ELR (cell line): ENCODE measurements at places on chromosomes 7 and 10.

GRCh38 chr7:48617993-48618392 lies 306.4 kb upstream of the CDC14C start:
- DNase-seq: no peak

- DNase-seq: no peak
These were observed 438.0 kb upstream of the NFE2L3 start for GRCh38 chr7:25714013-25714412.

GRCh38 chr7:38339953-38340819 lies 66.8 kb upstream of the TARP start:
- no peak for DNase-seq

DNA sequence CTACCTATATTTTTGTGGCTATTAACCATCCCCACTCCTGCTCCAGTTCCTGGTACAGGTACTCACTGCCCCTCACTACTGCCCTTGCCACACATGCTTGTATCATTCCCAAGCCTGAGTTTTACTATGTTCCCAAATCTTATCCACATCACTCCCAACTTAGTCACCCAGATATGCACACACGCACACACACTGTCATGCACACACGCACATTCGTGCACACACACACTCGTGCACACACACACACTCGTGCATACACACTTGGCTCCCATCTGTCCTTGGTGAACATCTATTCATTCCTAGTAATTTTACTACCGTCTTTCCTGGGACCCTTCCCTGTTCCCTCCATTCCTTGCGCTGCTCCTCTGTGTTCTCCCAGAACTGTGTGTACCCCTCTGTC lies 287.2 kb upstream of the RNF32 start:
- no peak for DNase-seq

GRCh38 chr7:151228024-151228866 lies 1.2 kb upstream of the ABCF2 start:
- no peak for DNase-seq

GRCh38 chr7:24975644-24976260 lies 4.2 kb downstream of the OSBPL3 start:
- peak; percentile 84 for DNase-seq

GRCh38 chr7:94855589-94855988 lies 51.8 kb upstream of the PPP1R9A start:
- DNase-seq: no peak

GRCh38 chr10:54607983-54608382 lies 193.0 kb downstream of the PCDH15 start:
- no peak for DNase-seq

DNA sequence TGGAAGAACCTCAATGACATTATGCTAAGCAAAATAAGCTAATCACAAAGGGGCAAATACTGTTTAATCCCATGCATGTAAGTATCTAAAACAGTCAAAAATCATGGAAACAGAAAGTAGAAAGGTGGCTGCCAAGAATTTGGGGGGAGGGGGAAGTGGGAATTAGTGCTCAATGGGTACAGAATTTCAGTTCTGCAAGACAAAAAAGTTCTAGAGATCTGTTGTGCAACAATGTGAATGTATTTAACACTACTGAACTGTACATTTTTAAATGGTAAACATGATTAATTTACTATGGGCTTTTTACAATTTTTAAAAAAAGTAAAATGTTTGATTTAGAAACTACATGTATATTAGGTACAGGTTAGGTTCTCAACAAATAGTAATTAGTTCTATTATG lies 11.9 kb downstream of the EZH2 start:
- no peak for DNase-seq

DNA sequence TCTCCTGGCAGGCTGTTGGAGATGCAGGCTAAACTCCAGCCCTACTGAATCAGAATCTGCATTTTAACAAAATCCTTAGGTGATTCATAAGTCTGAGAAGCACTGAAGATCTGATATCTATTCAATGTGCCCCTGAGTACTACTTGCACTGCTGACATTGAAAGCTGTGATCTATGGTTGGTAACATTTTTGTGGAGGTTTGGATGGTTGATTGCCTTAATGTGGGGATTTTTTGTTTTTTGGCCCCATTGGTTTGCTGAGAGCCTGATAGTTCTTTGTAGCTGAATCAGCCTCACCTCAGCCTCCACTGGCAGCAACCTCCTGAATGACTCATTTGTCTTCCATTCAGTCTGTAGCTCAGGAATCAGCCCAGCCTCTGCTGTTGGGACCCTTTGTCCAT lies 14.7 kb upstream of the LRRN3 start:
- DNase-seq: peak; percentile 59

DNA sequence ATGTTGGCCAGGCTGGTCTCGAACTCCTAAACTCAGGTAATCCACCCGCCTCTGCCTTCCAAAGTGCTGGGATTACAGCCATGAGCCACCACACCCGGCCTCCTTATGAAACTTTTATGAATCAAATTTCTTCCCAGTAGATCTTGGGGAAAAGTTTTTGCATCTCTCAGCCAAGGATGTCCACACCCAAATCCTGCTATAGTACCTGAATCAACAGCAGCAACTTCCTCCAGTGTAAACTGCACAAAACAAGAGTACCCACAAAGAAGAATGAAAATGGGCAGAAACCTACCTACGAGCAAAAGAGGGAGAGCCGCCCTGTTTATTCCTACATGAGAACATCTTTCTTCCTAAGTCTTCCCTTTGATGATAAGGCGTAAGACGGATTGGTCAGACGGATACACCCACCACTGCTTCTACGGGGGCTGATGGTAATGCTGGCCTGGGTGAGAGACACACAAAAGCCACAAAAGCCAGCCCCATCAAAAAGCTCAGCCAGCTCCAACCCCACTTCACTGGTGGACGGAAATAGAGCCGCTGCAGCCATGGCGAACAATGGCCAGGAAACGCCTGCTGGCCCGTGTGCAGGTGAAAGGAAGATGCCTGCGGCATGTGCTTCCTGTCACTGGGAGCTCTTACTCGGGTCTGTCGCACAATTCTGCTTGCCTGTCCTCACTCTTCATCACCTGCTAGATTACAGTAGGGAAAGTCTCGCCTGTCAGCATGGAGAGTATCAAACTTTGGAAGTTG lies 10.4 kb downstream of the JCAD start:
- no peak for DNase-seq

DNA sequence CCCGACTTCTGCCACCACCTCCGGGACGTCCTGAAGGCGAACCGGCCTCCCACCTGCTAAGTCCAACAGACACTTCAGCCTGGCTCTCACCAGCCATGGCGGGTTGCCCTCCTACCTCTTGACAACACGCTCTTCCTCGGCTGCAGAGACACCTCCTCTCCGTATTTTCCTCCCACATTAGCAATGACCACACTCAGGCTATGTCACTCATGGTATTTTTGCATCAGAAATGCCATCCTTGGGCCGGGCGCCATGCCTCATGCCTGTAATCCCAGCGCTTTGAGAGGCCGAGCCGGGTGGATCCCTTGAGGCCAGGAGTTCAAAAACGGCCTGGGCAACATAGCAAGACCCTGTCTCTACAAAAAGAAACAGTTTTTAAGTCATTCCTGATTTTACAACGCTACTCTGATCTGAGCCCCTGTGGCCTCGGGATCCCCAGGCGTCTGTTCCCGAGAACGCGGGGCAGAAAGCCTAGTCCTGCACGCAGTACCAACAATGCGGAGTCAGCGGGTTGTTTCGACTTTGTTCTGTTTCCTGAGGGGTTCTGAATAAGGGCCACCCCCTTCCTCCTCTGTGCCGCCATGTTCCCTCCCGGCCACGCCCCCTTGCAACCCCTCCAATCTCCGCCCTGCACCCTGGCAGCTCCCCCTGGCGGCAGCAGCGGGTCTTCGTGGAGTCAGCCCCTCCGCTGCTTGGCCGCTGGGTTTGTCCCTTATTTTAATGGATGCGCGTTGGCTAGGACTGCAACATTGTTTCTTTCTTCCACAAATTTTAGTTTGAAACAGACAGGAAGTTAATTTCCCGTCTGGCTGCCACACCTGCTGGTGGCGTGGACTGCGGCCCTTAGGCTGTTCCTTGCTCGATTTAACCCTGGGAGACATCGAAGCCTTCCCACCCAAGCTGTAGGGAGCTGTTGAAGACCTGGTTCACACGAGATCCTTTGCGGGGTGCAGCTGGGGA lies 9.7 kb upstream of the ZFAND2A start:
- DNase-seq: peak; percentile 67

DNA sequence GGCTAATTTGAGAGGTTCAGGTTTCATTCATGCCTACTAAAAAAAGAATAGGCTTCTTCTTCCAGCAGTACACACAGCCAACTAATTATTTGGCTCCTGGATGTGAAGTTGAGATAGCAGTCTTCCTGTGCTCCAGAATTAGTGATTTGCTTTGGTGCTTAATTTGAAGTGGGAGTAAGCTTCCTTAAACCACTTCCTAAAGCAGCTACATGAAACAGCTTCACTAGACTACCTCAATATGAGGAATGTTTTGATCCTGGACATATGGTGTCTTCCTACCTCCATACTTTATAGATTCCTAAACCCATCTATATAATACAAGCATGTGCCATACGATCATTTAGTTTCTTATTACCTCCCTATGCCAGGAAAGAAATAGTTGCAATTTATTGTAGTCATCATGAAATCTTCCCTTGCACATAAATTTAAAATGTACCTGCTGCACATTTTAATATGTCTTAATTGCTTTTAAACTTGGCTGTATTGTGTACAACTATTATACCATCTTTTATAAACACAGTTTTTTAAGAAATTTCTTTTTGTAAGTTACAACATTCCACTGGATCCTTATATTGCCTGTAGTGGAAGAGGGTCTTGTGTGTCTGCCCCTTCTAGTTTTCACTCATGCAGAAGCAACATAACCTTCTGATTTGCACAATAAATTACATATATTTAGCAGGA lies 8.6 kb downstream of the VIM start:
- DNase-seq: peak; percentile 24

- DNase-seq: no peak
These were observed 27.0 kb downstream of the PDGFA start for GRCh38 chr7:492714-493065.

- DNase-seq: no peak
These were observed 57.0 kb upstream of the PFKP start for GRCh38 chr10:3010334-3010733.

GRCh38 chr7:142856565-142857245 lies 1.8 kb downstream of the EPHB6 start:
- DNase-seq: no peak

GRCh38 chr7:155791836-155792235 lies 20.4 kb downstream of the SHH start:
- peak; percentile 17 for DNase-seq

- peak; percentile 68 for DNase-seq
These were observed 15.5 kb downstream of the CREB3L2 start for GRCh38 chr7:137986252-137987017.

DNA sequence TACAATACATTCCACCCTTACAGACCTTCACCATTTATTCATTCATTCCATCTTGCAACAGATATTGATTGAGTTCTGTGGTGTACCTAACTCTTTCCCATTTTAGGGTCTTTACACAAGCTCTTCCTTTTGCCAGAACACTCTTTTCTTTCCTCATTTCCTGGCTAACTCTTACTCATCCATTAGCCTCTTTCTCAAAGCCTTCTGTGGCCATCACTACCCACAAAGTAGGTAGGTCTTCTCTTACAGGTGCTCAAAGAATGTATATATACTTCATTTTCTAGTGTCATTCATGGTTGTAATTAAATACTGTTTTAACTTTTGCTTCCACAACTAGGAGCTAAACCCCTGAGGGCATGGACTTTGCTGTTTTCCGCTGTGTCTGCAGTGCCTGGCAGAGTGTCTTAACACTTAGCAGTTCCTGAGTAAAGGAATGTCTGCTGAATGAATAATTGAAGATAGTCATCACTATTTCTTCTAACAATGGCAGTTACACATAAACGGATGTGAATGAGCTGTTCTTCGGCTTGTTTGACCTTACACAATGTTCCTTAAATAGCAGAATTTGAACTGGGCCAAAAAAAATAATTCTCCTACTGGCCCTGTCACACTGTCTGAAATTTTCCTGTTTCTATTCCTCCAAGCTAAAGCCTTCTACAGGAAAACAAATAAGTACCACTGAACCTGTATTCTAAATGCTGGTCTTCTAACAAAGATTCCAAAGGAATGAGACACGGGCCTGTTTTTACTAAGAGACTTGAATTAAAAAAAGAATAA lies 15.1 kb downstream of the BCAP29 start:
- DNase-seq: peak; percentile 95

DNA sequence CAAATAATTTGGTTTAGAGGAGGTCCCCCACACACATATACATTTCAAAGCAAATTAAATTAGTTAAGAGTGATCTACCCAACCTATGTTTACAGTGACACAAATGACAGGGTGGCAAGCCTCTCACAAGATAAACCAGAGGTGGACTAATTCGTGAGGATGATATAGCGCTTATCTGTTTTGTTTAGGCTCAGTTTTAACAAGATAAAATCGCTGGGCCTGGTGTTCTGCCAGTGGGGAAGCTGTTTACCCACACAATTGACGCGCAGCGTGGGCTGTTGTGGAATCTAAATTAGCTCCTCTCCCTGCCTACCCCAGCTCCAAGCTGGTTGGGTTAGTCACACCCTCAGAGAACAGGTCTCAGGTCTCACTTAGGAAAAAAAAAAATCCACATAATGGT lies 16.7 kb upstream of the PLXNA4 start:
- no peak for DNase-seq

DNA sequence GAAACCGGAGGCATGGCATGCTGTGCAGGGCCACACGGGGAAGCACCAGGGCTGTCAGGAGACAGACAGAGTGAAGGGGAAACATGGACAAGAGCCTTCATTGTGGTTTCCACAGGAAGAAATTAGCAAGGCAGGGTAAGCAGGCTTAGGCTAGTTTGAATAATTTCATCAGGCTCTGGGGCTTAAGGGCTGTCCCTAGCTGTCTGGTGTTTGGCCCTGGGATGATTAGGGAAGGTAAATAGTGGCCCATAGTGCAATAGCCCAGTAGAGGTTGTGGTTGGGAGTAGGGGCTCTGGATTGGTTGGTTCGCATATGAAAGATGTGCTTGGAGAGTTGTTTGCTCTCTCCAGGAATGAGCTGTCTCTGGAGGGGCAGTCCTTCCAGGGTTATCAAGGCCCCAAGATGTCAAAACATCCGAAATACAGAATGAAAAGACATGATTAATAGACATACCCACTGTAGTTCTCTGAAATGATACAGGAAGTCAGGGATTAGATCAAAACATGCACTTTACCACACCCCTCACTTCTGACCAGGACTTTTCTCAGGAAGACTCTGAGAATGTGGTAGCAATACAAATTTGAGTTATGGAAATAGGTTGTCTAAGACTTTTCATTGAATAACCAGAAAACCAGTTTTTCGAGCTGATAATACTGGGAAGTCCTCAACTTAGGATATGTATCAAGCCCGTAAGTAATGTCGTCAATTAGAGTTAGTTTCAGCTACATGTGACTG lies 224.9 kb upstream of the NFE2L3 start:
- no peak for DNase-seq

DNA sequence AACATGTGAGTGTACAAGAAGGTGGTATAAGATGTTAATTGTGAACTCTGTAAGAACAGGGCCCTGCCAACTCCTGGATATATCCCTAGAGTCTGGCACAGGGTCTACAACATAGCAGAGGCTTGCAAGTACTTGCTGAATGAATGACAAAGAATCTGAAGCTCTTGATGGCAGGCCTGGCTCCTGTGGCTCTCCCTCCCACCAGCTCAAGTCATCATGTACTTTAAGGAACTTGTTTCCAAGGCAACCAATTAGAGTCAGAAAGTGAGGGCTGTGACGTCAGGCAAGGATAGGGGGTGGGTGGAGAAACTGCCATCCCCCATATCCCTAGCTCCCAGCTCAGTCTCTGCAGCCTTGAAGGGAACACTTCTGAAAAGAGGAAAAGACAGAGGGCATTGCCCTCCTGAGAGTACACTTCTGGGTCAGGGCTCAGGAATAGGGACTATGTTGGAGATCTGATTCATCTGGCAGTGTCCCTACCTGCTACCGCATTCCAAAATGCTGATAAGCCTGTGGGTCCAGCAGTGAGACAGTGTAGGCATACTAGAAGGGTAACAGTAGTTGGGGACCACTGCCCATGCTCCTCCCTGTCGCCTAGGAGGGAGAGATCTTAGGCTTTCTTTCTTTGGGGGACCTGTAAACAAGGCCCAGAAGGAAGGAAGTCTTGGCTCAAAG lies 34.6 kb upstream of the BTRC start:
- DNase-seq: no peak
